ENCODE measurements at places on chromosomes 5 and 9. TPM values are rescaled to one million over a fixed set of nuclear protein-coding genes. Genes with fewer than 3 reads are reported as not detected.

The OTP gene
- polyA plus RNA-seq, result not detected

The POU5F2 gene
- polyA plus RNA-seq, result 0.02 TPM

The C9orf85 gene
- polyA plus RNA-seq, result 6.1 TPM

The DELE1 gene
- polyA plus RNA-seq, result 46.3 TPM

The ADAMTS19 gene
- polyA plus RNA-seq, result 0.02 TPM

The ACTBL2 gene
- 0.29 TPM for polyA plus RNA-seq

The PCDHA10 gene
- 0.11 TPM for polyA plus RNA-seq

The TMEM171 gene
- polyA plus RNA-seq, result 0.54 TPM

The NEK6 gene
- 57.2 TPM for polyA plus RNA-seq

The FIBCD1 gene
- 4.1 TPM for polyA plus RNA-seq

The CDX1 gene
- polyA plus RNA-seq, result 0.28 TPM

The TNFSF8 gene
- 7.7 TPM for polyA plus RNA-seq

The WDR31 gene
- polyA plus RNA-seq, result 1.8 TPM

The MARVELD2 gene
- 5.6 TPM for polyA plus RNA-seq

The SVEP1 gene
- polyA plus RNA-seq, result 3.3 TPM

The CMBL gene
- polyA plus RNA-seq, result 8.1 TPM

The BASP1 gene
- polyA plus RNA-seq, result 12.7 TPM

The SPINK6 gene
- 0.25 TPM for polyA plus RNA-seq

The LTC4S gene
- polyA plus RNA-seq, result 4.3 TPM

The SOHLH1 gene
- polyA plus RNA-seq, result not detected
